NCI-H345 (cell line): ENCODE measurements at places on chromosomes 6 and 20.

DNA sequence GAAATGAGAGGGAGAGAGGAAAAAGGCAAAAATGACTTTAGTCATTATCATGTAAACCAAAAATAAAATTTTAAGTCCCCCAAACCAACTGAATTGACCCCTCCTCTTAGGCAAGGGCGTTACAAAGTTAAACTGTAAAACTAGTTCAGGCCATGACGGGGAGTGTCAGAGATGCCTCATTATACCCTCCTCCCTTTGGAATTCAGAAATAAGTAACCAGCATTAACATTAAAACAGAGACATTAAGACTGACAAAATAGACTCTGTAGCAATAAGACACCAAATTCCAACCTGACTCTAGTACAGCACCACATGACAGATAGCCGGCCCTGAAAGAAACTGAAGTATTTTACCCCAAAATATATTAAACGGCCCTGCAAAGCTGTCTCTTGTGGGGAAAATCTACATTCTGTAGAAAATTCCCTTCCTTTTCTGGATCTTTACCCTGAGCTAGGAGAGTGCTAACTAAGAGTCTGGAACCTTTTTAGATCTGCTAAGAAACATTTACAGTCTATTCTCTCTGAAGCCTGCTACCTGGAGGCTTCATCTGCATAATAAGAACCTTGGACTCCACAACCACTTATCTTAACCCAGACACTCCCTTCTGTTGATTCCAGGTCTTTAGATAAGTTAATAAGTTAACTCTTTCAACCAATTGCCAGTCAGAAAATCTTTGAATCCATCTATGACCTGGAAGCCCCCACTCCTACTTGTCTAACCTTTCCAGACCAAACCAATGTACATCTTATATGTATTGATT, 150.7 kb downstream of the PKHD1 start:
- DNase-seq, result no peak

GRCh38 chr20:41425180-41425884, 58.7 kb upstream of the EMILIN3 start:
- DNase-seq, result no peak

- DNase-seq, result no peak
Observed at GRCh38 chr6:154705471-154706113, 27.6 kb upstream of the SCAF8 start.

DNA sequence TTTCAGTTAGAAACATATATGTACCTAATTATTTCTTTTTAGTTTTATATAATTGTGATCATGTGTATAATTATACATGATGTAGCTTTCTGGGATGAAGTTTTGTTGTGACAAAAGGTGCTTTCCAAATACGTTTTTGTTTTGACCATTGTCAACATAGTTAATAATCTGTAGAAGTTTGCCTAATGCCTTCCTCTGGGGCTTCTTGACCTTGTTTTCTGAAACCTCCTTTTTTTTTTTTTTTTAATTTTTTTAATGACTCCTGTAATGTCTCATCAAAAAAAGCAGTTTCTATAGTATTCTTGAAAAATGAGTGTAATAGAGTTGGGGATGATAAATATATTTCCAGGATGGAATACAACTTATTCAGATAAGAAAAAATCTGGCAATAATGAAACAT, 434.7 kb upstream of the SOX4 start:
- DNase-seq, result no peak

GRCh38 chr20:362271-363254, 15.7 kb downstream of the NRSN2 start:
- DNase-seq, result peak; percentile 95

GRCh38 chr6:92274588-92274987, 1144.8 kb downstream of the EPHA7 start:
- DNase-seq, result no peak

DNA sequence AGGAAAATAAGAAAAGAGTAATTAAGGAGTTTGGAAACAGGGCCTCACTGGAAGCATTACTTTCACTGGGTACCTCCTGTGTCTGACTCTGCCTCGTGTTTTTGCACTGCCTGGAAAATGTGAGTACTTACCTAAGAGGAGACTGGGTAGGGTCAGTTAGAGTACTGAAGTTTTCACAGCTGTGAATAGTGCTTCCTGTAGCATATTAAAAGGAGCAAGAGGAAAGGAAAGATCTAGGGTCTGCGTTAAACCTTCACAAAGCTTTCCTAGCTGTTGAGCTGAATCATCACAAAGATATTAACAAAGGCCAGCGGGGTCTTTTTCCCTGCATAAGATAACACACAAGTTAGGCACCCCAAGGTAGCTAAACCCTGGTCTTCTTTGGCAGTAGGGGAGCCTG, 82.3 kb downstream of the MLIP start:
- no peak for DNase-seq

DNA sequence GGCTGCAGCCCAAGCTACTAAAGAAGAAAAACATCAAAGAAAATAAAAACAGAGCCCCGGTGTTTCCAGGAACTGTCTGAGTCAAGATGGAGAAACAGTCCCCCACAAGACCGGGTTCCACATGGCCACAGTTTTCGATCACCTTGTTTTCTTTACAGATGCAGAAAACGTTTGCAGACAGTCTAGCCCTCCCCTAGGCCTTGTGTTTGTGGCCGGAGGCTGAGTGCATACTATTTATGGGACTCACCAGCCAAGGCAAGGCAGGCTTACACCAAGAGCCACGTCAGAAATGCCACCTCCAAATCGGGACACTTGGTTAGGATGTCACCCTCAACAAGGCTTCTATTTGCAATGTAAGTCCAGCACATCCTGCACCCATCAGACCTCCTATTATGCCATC, 97.3 kb downstream of the BMP7 start:
- DNase-seq, result no peak

- no peak for DNase-seq
Observed at GRCh38 chr6:11613858-11614257, 76.3 kb downstream of the TMEM170B start.

- DNase-seq, result no peak
Observed at GRCh38 chr6:154318721-154319120, 37.9 kb downstream of the IPCEF1 start.

DNA sequence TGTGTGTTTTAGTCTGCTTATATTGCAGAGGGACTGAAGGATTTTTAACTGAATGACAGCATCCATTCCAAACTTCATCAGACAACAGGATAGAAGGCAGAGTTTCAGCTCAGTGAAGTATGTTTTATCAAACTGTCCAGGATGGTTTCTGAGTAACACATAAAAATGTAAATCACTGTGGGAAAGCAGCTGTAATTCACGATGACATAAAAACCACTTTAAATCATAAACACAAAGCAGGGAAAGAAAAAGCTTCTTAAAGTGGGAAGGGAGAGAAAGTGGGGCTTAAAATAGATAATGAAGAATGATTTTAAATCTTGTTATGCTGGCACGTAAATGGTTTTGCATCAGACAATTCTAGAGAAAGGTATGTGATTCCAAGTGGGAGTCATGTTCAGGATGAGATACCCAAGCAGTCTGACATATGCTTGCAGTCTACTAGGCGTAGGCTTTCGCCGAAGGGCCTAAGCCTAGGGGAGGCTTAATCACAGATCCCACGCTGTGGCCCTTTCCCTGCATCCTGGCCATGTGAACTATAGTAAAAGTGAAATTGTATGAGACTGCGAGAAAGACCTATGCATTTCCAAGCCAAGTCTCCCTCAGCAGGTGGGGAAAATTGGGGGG, 610.6 kb downstream of the PRKN start:
- no peak for DNase-seq

DNA sequence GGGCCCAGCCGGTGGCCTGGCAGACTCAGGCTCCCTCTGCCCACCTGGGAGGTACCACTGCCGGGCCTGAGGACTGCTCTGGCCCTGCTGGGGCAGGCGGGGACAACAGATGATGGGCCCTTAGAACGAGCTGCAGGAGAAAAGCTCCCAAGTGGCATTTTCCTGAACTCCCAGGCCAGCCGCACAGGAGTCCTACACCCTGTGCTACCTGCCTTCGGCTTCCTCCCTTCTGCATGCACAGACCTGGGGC, 41.3 kb downstream of the DSTN start:
- no peak for DNase-seq

- no peak for DNase-seq
Observed at GRCh38 chr6:132130626-132131298, 179.6 kb upstream of the CCN2 start.

GRCh38 chr6:35259194-35259947, at the start of gene ZNF76:
TSS of gene ZNF76 (plus strand) at chr6:35259735. CDS start at chr6:35281152, 21,417 bp downstream.
- peak; percentile 98 for DNase-seq

GRCh38 chr6:28506807-28507475, 8.7 kb downstream of the GPX6 start:
- no peak for DNase-seq

- DNase-seq, result no peak
Observed at GRCh38 chr6:142624978-142625715, 319.8 kb downstream of the HIVEP2 start.

GRCh38 chr6:150875841-150876240, 10.3 kb downstream of the MTHFD1L start:
- DNase-seq, result no peak

GRCh38 chr6:11414176-11414963, 123.2 kb upstream of the TMEM170B start:
- DNase-seq, result no peak

- DNase-seq, result no peak
Observed at GRCh38 chr6:96687121-96687520, 124.2 kb downstream of the FHL5 start.

DNA sequence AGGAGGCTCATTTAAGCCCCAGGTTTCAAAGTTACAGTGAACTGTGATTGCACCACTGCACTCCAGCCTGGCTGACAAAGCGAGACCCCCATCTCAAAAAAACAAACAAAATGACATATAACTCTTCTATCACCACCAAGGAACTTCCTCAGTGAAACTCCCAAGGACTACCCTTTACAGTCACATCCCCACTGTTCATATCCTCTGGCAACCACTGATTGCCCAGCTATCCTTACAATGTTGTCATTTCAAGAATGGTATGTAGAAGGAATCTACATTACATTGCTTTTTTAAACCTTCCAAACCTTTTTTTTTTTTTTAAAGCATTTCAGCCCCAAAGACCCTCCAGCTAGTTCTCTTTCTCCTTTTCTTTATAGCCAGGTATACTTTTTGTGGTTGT, 123.1 kb upstream of the CARMIL1 start:
- no peak for DNase-seq

DNA sequence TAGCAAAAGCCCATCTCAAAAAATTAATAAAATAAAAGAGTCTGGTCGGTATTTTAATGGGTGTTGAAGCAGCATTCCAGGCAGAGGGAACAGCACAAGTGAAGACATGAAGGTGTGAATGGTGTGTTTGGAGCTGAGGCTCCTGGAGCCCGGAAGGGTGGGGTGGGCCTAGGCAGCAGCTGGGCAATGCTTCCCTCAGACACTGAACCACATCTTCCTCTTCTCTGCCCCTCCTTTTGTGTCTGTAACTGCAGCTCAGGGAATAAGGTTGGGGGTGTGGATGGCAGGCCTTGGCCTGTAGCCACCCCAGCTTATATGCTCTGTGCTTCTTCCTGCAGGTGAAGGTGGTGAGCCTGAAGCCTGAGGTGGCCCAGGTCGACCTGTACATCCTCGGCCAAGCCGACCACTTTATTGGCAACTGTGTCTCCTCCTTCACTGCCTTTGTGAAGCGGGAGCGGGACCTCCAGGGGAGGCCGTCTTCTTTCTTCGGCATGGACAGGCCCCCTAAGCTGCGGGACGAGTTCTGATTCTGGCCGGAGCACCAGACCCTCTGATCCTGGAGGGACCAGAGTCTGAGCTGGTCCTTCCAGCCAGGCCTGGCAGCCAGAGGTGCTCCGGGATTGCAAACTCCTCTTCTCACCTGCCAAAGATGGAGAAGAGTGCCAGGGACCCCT, 26.6 kb downstream of the POFUT1 start:
- no peak for DNase-seq

DNA sequence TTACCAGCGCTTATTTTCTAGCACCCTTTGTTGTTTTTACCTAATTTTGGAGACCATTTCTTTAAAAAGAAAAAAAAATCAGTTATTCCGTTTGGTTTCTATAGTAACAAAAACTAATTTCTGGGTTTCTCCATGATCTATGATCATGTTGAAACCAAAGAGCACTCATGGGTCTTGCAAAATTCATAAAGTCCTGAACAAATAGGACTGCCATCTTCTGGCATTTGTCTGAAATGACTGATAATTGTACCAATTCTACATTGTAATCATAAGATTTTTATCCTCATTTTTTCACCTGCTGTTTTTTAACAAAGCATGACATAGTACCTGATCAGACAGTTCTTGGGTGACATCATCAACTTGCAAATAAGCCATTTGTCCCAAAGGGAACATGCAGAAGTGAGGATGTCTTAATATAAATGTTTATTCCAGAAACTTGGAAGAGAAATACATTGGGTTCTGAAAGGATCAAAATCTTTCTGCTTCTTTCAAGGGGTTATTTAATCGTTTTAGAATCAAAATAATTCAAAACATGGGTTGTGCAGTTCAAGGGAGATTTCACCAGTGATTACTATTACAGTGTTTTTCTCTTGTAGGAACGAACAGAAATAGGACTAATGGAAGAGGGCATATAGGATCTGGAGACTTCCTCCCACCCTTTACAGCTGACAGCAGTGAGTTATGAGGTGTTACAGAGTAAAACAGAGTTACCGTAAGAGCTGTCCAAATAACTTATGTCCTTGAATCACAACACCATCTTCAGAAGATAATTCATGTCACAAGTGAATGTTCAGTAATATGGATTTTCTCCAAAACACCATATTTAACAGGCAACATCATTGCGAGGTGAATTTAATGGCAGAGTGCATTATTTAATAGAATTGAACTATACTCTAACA, 87.1 kb upstream of the GJE1 start:
- no peak for DNase-seq
